Skeletal muscle cell (primary cell): ENCODE measurements at places on chromosomes 6 and 20.

- DNase-seq, result no peak
Observed at GRCh38 chr20:40650707-40651106, 38.3 kb downstream of the MAFB start.

GRCh38 chr6:140833408-140833807 lies 1299.3 kb upstream of the GJE1 start:
- no peak for DNase-seq

DNA sequence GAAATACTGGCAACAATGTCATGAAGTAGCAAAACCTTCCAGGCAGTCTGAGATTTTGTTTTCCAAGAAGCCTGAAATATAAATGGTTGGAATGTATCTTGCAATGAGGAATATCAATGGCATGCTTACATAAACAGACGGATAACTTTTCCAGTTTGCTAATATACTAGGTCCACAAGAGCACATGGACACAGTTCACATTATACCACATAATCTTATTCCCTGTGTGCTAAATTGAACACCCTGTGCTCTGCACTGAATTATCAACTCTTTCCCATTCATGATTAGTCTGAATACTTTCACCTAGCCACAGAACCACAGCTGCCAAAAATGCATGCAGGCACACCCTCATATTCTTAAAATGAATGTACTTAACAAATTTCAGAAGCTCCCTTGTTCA lies 274.3 kb downstream of the COL12A1 start:
- DNase-seq, result peak; percentile 73

GRCh38 chr20:62066983-62067433 lies 1.3 kb upstream of the TAF4 start:
- no peak for DNase-seq

- DNase-seq, result no peak
Observed at GRCh38 chr6:21310568-21311140, 282.9 kb upstream of the SOX4 start.

DNA sequence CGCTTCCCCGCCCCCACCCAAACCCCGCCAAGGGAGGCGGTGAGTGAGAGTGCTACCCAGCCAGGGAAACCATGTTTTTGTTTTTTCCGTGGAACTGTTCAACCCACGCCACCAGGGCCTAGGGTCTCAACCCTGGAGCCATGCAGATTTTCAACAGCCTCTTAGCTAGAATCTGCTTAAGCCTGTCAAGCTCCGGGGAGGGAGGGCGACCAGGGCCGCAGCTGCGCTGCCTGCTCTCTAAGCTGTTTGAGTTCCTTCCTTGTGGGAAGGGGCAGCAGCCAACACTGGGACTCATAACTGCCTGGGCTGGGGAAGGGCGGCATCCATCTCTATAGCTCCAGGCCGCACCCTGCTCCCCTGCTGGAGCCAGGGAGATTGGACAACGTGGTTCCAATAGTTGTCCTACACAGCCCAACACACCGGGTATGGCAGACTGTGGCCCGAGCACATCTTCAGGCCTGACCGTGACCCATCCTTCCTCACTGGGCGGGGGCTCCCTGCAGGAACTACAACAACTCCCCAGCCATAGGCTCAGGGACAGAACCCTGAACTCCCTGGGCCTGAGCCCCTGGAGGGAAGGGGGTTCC lies 1065.7 kb upstream of the MANEA start:
- no peak for DNase-seq

DNA sequence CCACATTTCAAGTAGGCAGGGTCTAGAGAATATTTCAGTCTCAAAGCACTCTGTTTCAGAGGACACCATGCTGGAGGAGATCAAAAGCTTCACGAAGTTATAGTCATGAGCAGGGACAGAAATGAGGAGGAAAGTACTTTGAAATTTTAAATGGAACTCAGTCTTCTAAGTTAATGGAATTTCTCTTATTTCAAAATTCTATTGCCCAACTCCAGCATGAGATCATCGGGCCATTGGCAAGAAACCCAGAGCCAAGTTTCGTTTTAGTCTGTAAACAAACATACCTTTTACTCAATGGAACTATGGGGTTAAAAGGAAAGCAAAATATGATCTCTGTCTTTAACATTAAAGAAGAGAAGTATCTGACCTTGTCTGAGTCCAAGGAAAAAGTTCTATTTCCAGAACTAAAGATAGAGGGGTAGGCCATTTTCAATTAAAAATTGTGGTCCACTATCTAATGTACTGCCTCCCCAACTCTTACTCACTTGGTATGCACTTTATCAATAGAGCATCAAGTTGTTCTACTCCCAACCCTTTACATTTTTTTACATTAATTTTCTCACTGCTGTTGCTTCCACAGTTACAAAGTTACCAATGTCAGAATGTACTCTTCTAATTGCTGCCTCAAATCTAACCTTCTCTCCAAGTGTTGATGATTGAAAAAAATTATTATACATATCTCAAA lies 235.3 kb upstream of the NRSN1 start:
- no peak for DNase-seq

GRCh38 chr6:26205161-26205624 lies 118.0 kb downstream of the HFE start:
- peak; percentile 70 for DNase-seq

GRCh38 chr6:71499667-71500066 lies 211.1 kb downstream of the OGFRL1 start:
- DNase-seq, result no peak
